ENCODE measurements at places on chromosomes 7 and 10.

DNA sequence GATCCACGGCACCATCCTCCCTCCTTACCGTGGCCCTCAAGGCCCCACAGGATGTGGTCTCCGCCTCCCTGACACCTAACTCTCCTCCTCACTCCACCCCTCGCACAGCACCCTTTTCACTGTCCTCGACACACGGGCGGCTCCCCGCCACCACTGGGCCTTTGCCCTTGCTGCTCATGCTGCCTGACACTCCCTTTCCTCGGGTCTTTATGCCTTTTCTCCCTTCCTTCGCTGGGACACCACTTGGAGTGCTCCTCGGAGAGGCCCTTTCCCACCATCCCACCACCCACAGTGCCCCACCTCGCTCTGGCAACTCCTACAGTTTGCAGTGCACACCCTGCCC, 7.9 kb upstream of the INMT start:
- H3K4me3 ChIP-seq: no peak overlapping the region
- DNase-seq: no peak
- peaks cover 12% of the 10 kb centered on the region for H3K4me1 ChIP-seq
- no peaks in the 10 kb centered on the region for H3K27me3 ChIP-seq

GRCh38 chr7:151566897-151567320, 47.2 kb upstream of the RHEB start:
- H3K4me3 ChIP-seq: no peak overlapping the region
- no peaks in the 10 kb centered on the region for H3K27me3 ChIP-seq
- H3K36me3 ChIP-seq: peaks cover 63% of the 10 kb centered on the region
- H3K4me1 ChIP-seq: no peaks in the 10 kb centered on the region
- peak overlapping the region; percentile 43 for H3K27ac ChIP-seq

- H3K27me3 ChIP-seq: no peaks in the 10 kb centered on the region
- no peak overlapping the region for H3K27ac ChIP-seq
- no peaks in the 10 kb centered on the region for H3K36me3 ChIP-seq
- H3K4me1 ChIP-seq: no peaks in the 10 kb centered on the region
These were observed 77.5 kb upstream of the MEOX2 start for GRCh38 chr7:15764010-15764409.

GRCh38 chr7:135277161-135277560, 43.5 kb downstream of the STRA8 start:
- no peak overlapping the region for H3K4me3 ChIP-seq
- H3K27ac ChIP-seq: no peak overlapping the region
- H3K36me3 ChIP-seq: no peaks in the 10 kb centered on the region
- H3K27me3 ChIP-seq: peaks cover 21% of the 10 kb centered on the region

- no peaks in the 10 kb centered on the region for H3K4me1 ChIP-seq
- H3K27ac ChIP-seq: no peak overlapping the region
- no peaks in the 10 kb centered on the region for H3K36me3 ChIP-seq
- no peak for DNase-seq
These were observed 153.8 kb upstream of the PLXNA4 start for GRCh38 chr7:132730105-132730504.

GRCh38 chr7:116463956-116464355, 35.6 kb upstream of the CAV2 start:
- no peaks in the 10 kb centered on the region for H3K4me1 ChIP-seq
- no peaks in the 10 kb centered on the region for H3K36me3 ChIP-seq
- DNase-seq: no peak
- peaks cover 4% of the 10 kb centered on the region for H3K27me3 ChIP-seq

DNA sequence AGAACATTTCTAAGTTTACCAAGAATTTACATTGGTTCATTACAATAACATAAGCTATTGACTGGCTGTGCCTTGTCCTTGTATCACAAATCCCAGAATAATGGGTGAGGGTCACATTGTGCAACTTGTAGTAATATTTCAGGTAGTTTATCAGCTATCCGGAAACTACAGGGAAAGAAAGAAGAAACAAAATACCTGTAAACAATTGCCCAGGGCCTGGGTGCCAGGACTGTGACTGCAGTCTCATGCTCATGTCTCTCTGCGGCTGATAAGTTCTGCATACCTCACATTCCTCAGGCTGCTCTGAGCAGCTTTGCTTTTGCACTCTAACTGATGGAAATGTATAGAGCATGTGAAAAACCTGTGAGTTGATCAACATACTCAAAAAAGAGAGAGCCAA, 131.8 kb upstream of the TRIM24 start:
- DNase-seq: no peak
- peaks cover 7% of the 10 kb centered on the region for H3K36me3 ChIP-seq
- H3K4me1 ChIP-seq: no peaks in the 10 kb centered on the region
- no peak overlapping the region for H3K4me3 ChIP-seq
- no peak overlapping the region for H3K27ac ChIP-seq

DNA sequence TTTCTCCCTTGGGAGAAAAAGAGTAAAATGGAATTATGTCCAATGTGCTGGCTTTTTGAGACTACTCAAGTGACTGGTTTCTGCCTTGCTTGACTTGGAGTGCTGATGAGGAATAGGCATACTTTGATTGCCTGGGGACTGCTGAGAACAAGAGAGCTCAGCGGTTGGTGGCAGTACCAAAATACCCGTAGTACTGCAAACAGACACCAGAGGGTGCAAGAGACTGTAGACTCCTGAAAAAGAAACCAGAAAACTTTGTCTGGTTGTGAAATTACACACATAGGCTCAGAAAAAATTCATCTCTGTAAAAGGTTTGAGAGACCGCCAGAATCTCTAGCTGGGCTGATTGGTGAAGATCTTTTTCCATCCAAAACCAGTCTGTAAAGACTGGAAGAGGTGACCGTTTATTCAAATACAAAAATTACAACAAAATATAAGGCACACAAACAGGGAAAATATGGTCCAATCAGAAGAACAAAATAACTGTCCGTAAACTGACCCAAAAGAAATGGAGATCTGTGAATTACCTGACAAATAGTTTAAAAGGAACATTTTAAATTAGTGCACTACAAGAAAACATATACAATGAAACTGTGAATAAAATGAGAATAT, 18.5 kb downstream of the BICC1 start:
- H3K27ac ChIP-seq: no peak overlapping the region
- H3K4me1 ChIP-seq: no peaks in the 10 kb centered on the region
- peaks cover 2% of the 10 kb centered on the region for H3K36me3 ChIP-seq
- peaks cover 24% of the 10 kb centered on the region for H3K27me3 ChIP-seq
- peak; percentile 25 for DNase-seq

DNA sequence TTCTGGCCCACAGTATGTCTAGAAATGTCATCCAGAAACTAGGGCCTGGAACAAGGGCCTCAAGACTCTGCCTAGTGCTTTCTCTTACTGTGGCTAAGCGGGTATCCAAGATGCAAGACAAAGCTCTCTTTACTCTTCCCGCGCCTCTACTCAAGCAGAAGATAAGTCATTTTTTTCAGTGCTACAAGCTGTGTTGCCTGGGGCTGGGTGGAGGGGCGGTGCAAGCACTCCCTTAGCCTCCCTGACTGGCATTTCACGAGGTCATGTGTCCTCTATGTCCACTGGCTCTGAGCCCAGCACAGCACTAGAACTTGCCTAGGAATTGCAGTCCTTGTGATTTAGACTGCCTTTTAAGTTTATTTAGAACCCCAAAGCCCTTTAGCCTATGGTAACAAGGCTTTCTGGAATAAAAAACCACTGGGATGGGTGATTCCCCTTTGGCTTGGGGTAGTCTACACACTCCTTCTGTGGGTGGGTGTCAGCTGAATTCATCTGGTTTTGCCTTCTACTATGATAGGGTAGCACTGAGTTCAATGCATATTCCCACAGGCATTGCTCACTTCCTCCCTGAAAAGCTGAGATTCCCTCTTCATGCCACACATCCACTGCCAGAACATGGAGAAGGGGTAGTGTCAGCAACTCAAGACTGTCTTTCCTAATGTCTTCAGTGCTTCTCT, 371.8 kb upstream of the KCND2 start:
- H3K27me3 ChIP-seq: no peaks in the 10 kb centered on the region
- DNase-seq: no peak
- no peaks in the 10 kb centered on the region for H3K4me1 ChIP-seq
- H3K4me3 ChIP-seq: no peak overlapping the region
- H3K27ac ChIP-seq: no peak overlapping the region

DNA sequence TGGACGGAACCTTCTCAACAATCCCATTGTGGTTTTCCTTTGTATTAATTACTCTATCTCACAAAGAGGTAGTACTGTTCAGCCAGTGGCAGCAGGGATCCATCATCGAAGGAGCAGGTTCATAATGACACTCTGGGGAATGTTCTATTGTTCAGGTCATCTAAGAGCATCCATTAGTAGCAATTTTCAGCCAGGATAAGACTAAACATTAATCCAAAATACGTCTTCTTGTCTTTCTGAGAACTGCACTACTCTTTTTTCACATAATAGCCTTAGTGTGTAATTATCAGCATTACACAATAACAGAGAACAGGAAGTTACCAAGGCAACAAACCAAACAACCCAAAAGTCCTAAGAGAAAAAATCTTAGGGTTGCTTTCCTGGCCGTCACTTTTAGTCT, 259.5 kb upstream of the VWC2 start:
- DNase-seq: no peak
- no peaks in the 10 kb centered on the region for H3K27me3 ChIP-seq
- no peaks in the 10 kb centered on the region for H3K4me1 ChIP-seq
- H3K36me3 ChIP-seq: no peaks in the 10 kb centered on the region
- no peak overlapping the region for H3K4me3 ChIP-seq
- H3K27ac ChIP-seq: no peak overlapping the region

GRCh38 chr7:41940760-41941343, 238.0 kb upstream of the INHBA start:
- H3K4me3 ChIP-seq: no peak overlapping the region
- H3K36me3 ChIP-seq: no peaks in the 10 kb centered on the region
- peaks cover 24% of the 10 kb centered on the region for H3K4me1 ChIP-seq
- DNase-seq: peak; percentile 45

GRCh38 chr10:12635127-12635541, 285.8 kb downstream of the CAMK1D start:
- H3K27ac ChIP-seq: peak overlapping the region; percentile 84
- no peaks in the 10 kb centered on the region for H3K27me3 ChIP-seq
- peak; percentile 11 for DNase-seq
- peaks cover 15% of the 10 kb centered on the region for H3K4me1 ChIP-seq
- no peaks in the 10 kb centered on the region for H3K36me3 ChIP-seq
- peak overlapping the region; percentile 20 for H3K4me3 ChIP-seq

GRCh38 chr10:34717429-34717828, 97.7 kb downstream of the PARD3 start:
- no peak for DNase-seq
- no peak overlapping the region for H3K4me3 ChIP-seq
- H3K36me3 ChIP-seq: no peaks in the 10 kb centered on the region
- no peaks in the 10 kb centered on the region for H3K4me1 ChIP-seq

GRCh38 chr7:126001349-126001748, 1071.7 kb upstream of the POT1 start:
- no peaks in the 10 kb centered on the region for H3K4me1 ChIP-seq
- H3K36me3 ChIP-seq: no peaks in the 10 kb centered on the region
- no peak overlapping the region for H3K27ac ChIP-seq
- no peak overlapping the region for H3K4me3 ChIP-seq
- no peak for DNase-seq

All from naive thymus-derived CD8-positive, alpha-beta T cell (primary cell).